ENCODE measurements at places on chromosomes 16 and 17.
A peak's percentile ranks its signal among the peaks of the same experiment; 100 is the strongest.

GRCh38 chr17:44968225-44969143 lies at the start of gene C1QL1:
C1QL1 (minus strand) TSS chr17:44968303; CDS start chr17:44968048, 255 bp downstream.
- peak; percentile 68 for DNase-seq

- DNase-seq = no peak
Measured at GRCh38 chr17:31537565-31538011, 146.1 kb downstream of the RAB11FIP4 start.

DNA sequence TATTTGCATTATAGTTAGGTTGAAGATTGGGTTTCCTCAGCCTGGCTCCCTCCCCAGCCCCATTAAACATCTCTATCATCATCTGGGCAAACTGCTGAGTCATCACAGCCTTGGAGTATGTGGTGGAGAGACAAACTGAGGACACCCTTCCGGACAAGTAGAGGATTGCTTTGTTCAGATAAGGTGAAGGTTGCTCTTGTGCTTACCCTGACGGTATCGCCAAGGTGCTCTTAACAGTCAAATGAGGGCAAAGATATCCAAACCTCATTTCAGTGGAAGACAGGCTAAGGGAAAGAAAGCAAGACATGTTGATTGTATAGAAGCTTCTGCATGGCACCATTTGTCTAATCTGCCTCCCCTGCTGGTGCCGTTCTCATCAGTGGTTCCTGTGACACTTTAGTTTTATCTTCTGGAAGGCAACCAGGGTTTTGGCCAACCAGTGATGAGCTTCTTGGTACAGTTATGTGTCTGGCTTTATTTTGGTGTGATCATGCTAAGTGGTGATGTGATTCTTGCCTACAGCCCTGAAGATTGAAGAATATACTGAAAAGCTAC lies 56.9 kb upstream of the LGALS9 start:
- DNase-seq = no peak

GRCh38 chr17:17738901-17739300 lies 57.6 kb downstream of the RAI1 start:
- DNase-seq = no peak

DNA sequence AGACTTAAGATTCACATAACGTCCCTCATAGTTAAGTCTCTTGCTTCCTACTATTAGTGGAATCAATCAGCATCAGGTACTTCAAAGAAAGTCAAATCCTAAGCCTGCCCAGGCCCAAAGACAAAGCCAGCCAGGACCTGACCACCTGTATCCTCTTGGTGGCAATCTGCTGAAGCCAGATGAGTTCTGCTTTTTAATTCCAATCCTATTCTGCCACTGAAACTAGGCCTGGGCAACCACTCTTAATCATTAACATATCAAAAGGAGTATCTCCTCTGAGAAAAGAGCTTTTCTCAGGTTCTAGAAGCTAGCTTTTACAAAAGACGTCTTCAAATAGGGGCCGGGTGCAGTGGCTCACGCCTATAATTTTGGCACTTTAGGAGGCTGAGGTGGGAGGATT lies 15.1 kb upstream of the GLG1 start:
- no peak for DNase-seq

GRCh38 chr16:89765292-89765830 lies 44.0 kb downstream of the ZNF276 start:
- no peak for DNase-seq

DNA sequence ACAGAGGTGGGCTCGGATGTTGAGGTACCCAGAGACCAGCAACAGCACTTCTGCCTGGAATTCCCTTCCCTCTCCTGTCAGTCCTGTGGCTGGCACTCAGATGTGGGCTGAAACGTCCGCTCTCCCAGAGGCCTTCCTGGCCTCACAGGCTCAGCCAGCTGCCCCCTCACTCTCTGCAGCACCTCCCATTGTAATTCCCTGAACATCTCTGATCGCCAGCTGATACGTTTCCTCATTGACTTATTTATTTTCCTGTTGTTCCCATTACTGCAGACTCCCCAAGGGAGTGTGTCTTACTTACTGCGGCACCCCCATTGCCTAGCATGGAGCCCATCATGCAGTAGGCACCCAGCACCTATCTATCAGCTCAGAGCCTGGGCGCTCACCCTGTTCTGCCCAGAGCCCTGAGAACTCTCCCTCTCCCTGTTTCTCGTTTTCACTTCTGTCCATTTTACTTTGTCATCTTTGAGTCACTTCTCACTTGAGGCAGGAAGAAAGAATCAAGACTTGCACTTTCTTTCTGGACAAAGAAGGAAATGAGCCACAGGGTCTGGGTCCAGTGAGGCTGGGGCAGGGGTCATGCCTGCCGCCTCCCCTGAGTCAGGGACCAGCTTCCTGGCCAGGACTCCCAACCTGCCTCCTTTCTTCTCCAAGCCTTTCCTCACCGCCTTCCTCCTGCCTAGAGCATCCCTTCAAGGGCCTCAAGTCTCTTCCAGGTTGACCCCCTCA lies 10.2 kb downstream of the CDH5 start:
- DNase-seq = no peak

DNA sequence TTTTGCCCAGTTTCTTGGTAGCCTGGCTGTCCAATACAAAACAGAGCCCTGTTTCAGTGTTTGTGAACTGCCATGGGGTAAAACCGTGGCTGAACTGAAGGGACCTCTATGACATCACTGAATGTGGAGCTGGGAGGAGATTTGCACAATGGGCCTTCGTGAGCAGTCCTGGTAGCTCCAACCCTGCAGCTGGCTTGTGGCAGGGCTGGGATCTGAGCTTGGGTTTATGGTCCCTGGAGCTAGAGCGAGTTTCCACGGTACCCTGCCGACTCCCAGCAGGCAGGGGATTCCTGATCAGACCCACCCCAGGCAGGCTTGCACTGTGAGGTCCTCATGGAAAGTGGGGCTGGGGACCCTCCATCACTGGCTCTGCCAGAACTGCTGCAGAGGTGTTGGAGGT lies 247.0 kb downstream of the GSG1L start:
- no peak for DNase-seq

GRCh38 chr16:35564148-35564547 lies 2104.7 kb downstream of the TP53TG3F start:
- no peak for DNase-seq

- DNase-seq = no peak
Measured at GRCh38 chr17:7343250-7343649, 6.9 kb downstream of the ACAP1 start.

- no peak for DNase-seq
Measured at GRCh38 chr16:49204191-49204590, 77.4 kb downstream of the CBLN1 start.

DNA sequence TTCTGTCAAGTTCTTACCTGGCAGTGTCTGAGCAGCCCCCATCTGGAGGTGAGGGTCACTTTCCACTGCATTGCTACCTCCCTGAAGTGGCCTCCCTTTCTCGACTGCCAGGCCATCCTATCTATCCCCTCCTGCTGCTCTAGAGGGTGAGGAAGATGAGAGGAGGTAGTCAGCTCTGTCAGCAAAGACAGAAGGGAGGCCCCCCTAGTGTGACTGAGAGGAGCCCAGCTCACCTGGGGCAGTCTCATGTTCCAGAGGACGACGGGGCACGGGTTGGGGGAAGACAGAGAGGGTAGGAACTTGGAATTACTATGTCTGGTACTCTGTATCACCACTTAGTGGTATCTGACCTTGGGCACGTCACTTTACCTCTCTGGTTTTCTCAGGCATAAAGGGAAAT lies 22.0 kb downstream of the MYO19 start:
- no peak for DNase-seq

- no peak for DNase-seq
Measured at GRCh38 chr16:78641433-78641832, 542.0 kb downstream of the WWOX start.

GRCh38 chr17:81902023-81902652 lies at the start of gene NPB:
NPB (plus strand) TSS chr17:81902238; CDS start chr17:81902278, 40 bp downstream.
- no peak for DNase-seq

DNA sequence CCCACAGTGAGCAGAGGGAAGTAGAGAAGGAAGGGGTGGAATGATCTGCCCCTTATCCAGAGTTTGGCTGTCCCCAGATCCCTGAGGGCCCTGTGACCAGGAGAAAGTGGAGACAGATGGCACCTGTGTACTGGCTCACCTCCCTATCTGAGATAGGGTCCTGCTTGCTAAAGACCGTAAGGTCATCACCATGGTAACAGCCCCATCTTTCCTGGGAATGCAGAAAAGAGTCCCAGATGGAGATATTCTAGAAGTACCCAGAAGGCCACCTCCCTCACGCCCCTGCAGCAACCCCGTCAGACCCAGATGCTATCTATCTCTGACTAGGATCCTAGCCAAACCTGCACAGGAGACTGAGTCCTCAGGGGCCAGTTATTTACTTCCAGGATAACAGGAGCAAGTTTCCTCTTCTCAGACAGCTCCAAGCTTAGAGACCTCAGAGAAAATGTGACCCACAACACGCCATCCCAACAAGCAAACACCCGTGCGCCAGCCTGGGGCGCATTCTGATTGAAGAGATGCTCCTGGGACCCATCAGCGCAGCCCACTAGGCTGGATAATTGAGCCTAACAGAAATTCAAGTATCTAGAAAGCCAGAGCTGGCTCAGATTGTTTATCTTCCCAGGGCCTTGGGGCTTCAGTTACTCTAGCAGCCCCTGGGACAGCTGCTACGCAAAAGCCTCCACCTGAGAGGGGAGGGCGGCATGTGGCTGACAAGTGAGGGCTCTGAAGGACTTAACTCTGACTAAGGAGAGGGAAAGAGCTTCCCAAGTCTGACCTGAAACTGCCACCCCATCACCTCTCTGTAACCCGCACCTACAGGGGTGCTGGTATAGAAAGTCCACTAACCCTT lies 1.9 kb downstream of the ORMDL3 start:
- DNase-seq = no peak

DNA sequence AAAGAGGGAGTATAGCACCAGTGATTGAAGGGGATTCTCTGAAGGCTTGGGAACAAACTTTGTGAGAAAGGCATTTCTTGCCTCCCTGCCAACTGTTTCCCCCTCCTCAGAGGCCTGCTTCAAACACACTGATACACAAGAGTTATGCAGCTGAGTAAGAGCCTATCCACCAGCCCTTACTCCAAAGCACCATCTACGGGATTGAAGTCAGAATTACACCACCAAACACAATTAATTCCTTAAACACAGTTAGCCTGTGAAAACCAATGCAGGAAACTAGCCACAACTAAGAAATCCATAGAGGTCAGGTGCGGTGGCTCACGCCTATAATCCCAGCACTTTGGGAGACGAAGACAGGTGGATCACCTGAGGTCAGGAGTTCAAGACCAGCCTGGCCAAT lies 138.3 kb downstream of the SHCBP1 start:
- DNase-seq = no peak

GRCh38 chr17:35936063-35936462 lies 5.5 kb upstream of the RDM1 start:
- DNase-seq = no peak

- DNase-seq = no peak
Measured at GRCh38 chr17:3961564-3962047, 2.6 kb downstream of the ATP2A3 start.

DNA sequence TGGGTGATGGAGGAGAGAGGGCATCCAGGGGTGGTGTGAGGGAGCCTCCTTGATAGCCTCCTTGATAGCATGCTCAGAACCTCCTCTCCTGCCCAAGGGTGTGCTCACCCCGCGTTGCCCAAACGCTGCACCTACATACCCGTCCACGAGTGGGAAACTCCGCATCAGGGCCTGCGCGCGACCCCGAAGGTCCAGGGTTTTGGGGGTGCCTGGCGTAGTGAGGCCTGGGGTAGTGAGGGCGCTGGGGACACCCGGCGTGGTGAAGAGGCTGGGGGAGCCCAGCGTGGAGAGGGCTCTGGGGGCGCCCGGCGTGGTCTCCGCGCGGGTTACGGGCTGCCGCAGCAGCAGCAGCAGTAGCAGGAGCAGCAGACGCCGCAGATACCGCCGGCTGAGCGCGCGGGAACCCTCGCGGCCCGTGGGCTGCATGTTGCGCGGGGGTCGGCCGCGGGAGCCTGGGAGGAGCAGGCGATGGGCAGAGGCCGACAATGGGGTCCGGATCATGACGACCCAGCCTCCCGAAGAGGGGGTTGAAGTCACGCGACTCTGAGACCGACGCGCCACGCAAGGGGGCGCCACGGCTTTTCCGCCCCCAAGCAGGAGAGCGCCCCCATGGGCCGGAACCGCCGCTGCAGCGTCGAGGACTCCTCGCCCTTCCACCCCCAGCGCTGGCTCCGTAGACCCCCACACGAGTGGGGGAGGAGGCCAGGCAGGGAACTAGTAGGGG lies at the start of gene DPEP3:
DPEP3 (minus strand) TSS at position 545 of the 724 bp plus-strand sequence; CDS start at position 426, 119 bp downstream.
- DNase-seq = no peak

GRCh38 chr17:50882851-50883250 lies 16.7 kb upstream of the TOB1 start:
- DNase-seq = no peak

- no peak for DNase-seq
Measured at GRCh38 chr17:66737524-66737923, 97.4 kb upstream of the CACNG5 start.

- DNase-seq = no peak
Measured at GRCh38 chr16:20610211-20610891, 34.2 kb upstream of the ACSM2B start.

GRCh38 chr16:20147091-20147490 lies 73.4 kb upstream of the GPR139 start:
- DNase-seq = no peak

DNA sequence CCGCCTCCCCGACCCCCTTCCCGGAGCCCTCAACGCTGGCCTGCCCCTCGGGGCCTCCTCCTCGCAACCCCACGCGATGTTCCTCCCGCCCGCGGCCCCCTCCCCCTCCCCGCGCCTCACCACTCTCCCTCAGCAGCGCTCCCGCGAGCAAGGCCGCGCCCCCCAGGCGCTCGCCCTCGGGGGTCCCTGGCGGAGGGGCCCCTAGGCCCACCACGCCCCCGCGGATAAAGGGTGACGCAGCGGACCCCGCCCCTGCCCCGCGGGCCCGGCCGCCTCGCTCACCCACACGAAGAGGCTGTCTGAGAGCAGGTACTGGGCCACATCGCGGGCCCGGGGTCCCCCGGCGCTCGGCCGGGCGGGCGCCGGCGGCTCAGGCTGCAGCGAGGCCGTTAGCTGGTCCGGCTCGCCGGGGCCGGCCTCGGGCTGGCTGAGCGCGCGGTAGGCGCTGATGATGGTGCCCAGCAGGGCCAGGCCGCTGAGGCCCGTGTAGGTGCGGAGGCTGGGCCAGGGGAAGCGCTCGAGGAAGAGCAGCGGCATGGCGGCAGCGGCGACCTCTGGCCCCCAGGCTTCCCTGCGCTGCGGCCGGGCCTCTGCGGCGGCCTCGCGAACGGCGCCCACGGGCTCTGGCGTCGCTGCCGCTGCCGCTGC lies 430 bp downstream of the AMFR start:
- no peak for DNase-seq

- no peak for DNase-seq
Measured at GRCh38 chr16:84704253-84704652, 4.5 kb downstream of the USP10 start.
